ENCODE measurements at places on chromosomes 2 and 18.

DNA sequence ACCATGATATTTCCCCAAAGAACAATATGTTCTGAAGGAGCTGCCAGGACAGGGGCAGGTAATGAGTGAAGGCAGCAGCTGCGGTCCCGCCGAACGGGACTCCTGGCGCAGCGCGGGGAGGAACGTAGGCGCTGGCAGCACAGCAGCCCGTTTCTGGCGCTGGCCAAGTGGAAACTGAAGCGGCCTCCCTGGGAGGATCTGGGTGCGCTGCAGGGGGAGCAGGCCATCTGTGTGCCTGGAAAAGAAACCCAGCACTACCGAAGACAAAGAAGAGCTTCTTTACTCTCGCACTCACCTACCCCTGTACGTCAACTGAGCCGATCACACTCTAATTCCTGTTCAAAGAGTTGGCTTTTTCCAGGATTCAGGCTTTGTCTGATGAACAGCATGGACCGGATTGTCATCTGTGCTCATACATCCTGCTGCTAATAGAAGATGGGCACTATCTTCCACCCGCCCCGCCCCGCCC is 11.8 kb downstream of the G6PC2 start:
- peak; percentile 28 for DNase-seq

- no peak for DNase-seq
Observed at GRCh38 chr2:66915237-66915636, 480.3 kb downstream of the MEIS1 start.

DNA sequence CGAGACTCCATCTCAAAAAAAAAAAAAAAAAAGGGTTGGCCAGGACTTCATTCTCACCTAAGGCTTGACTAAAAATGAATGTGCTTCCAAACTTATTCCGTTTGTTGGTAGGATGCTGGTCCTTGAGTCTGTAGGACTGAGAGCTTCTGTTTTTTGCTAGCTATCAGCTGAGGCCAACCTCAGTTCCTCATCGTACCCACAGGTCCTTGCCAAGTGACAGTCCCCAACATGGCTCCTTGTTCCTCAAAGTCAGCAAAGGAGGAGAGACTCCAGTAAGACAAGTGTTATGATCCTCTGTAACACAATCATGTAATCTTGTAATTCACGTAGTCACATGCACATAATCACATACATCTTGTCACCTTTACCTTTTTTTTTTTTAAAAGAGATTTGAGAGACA is 37.0 kb downstream of the HAUS1 start:
- DNase-seq: peak; percentile 28

GRCh38 chr2:224691563-224691962 is 24.6 kb downstream of the CCDC195 start:
- DNase-seq: no peak

GRCh38 chr18:55453186-55453585 is 134.8 kb downstream of the TCF4 start:
- no peak for DNase-seq

DNA sequence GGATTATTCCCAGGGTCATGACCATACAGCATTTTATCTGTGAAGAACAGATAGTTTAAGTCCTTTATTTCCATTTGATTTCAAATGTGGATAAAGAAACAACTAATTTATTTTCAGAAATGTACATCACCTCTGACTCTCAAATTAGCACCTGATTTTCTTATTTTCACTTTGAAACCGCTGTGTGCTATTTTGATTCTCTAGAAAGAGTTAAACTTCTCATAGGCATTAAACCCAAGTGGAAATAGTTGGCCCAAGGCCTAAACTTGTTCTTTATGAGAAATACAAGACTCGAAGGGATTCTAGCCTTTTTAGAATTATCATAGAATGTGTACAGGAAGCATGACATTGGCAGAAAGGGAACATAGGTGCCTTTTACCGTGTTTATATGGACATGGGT is 41.5 kb upstream of the LTBP1 start:
- DNase-seq: no peak

DNA sequence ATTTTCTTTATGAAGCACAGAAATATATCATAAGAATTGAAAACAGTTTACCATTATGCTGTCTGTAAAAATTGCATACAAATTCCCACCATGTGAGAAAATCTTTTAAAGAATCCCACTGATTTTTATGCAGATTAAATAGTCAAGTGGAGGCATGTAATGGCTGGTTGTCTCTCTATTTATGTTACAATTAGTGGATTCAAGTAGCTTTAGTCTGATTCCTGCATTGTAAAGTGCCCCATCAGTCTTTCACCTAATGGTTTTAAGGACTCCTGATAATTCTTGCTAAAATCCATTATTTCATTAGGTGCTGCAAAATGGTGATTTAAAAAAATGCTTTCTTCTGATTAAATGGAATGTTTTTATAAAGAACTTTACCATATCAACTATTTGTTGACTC is 148.4 kb upstream of the MYO3B start:
- no peak for DNase-seq

GRCh38 chr18:46468426-46469180 is 188.4 kb downstream of the LOXHD1 start:
- DNase-seq: no peak

- no peak for DNase-seq
Observed at GRCh38 chr2:39855856-39856255, 76.8 kb upstream of the THUMPD2 start.

DNA sequence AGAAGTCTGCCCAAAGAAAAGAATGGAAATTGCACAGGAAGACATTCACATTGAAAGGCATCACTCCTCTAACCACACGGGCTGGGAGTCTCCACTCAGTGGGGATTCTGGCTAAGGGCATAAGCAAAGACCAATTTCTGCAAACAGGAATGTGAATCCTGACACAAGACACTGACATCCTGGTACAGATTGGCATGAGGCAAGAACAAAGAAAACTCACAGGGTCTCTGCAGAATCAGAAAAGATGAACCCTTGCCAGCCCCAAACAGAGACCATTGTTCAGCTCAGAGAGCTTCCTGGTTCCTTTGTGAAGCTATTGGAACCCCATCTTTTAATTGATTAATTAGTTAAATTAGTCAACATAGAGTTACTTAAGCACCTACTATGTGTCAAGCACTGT is 82.3 kb downstream of the UPP2 start:
- no peak for DNase-seq

- DNase-seq: no peak
Observed at GRCh38 chr2:7570247-7570646, 653.0 kb downstream of the RNF144A start.

DNA sequence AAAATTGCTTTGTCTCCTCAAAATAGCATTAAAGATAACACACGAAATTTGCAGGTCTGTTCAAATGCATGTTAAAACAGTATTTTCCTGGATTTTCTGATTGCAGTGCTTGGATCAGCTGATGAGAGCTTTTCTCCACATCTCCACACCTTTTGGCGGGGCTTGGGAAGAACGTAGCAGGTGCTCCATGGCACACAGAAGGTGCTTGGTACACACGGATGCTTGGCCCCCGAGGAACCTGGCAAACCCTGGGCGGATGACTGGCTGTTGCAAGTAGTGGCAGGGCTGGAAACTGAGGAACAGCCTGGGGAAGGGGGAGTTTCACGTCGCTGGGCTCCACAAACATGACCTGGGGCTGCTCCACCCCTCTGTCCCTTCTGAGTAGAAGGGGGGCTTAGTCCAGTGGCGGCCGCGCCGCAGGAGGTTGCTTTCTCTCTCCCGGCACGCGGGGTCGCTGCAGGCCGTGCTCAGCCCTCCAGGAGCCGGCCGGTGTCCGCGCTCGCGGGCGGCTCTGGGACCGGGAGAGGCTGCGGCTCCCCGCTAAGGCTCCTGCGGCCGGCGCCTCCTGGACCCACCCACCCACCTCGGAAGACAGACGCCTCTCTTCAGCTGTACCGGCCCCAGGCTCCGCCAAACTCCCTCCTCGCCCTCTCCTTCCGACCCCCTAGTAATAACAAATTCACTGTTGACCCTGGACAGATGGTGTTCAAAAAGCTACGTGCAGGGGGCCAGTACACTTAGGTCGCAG is 69.3 kb downstream of the MARCO start:
- peak; percentile 31 for DNase-seq

DNA sequence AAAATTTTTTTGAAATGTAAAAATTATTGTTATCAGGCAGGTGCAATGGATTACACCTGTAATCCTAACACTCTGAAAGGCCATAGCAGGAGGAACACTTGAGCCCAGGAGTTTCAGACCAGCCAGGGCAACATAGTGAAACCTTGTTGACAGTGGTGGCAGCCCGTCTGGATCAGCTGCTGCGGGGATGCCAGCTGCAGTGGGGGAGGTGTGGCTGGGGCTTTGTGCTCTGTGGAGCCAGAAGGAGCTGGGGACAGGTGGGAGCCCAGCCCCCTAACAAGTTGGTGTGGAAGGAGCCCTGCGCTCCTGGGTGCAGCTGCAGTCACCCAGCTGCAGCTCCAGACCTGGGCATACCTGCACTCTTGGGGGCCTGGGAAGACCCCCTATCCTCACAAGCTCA is 182.4 kb upstream of the MC4R start:
- no peak for DNase-seq

DNA sequence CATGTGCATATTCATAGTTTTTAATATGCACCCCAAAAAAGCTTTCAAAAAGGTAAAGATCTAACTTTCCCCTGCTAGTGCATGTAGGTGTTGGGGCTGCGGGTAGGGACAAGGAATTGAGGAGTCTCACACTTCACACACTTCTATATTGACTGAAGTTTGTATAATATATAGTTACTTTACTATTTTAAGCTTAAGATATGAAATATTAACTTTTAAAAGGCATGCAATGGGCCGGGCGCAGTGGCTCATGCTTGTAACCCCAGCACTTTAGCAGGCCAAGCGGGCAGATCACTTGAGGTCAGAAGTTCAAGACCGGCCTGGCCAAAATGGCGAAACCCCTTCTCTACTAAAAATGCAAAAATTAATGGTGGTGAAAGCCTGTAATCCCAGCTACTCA is 109.1 kb upstream of the SH3BP4 start:
- DNase-seq: no peak

GRCh38 chr2:28267282-28267681 is 125.4 kb upstream of the FOSL2 start:
- DNase-seq: peak; percentile 29

- no peak for DNase-seq
Observed at GRCh38 chr2:232951181-232951580, 61.9 kb downstream of the NGEF start.

GRCh38 chr2:219973136-219973535 is 345.7 kb downstream of the SLC4A3 start:
- DNase-seq: no peak

GRCh38 chr2:237413777-237414661 is at the start of gene COL6A3:
Gene COL6A3, minus strand, starts transcription at chr2:237414164. Its CDS starts 17,347 bp downstream, at chr2:237396817.
- DNase-seq: no peak

DNA sequence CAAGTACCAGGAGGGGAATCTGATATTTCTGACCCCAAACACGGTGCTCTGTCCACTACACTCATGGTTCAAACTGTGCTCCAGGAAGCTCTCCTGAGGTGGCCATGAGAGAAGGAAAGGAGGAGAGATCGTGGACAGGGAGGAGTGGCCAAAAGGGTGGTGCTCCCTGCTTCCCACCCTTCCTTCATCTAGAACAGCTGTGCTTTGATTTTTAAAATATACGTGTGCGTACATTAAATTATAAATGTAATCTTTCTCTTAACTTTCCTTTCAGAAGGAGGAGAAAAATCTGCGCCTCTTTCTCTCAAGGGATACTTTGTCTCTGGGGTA is 8.2 kb upstream of the CHRNA1 start:
- DNase-seq: no peak

- DNase-seq: no peak
Observed at GRCh38 chr2:23772056-23772455, 154.9 kb downstream of the ATAD2B start.

GRCh38 chr2:201735486-201735885 is 37.0 kb upstream of the MPP4 start:
- peak; percentile 18 for DNase-seq

DNA sequence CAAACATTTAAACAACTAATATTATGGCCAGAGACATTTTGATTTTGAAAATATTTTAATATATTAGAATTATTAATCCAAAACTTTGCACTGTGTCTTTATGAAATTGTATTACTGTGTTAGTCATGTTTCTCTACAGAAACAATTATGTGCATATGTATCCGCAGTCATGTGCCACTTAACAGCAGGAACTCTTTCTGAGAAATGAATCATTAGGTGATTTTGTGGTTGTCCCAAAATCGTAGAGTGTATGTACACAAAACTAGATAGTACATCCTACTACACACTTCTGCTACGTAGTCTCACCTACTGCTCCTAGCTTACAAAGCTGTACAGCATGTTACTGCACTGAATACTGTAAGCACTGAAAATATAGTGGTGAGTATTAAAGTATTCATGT is 479.2 kb upstream of the DSEL start:
- no peak for DNase-seq

DNA sequence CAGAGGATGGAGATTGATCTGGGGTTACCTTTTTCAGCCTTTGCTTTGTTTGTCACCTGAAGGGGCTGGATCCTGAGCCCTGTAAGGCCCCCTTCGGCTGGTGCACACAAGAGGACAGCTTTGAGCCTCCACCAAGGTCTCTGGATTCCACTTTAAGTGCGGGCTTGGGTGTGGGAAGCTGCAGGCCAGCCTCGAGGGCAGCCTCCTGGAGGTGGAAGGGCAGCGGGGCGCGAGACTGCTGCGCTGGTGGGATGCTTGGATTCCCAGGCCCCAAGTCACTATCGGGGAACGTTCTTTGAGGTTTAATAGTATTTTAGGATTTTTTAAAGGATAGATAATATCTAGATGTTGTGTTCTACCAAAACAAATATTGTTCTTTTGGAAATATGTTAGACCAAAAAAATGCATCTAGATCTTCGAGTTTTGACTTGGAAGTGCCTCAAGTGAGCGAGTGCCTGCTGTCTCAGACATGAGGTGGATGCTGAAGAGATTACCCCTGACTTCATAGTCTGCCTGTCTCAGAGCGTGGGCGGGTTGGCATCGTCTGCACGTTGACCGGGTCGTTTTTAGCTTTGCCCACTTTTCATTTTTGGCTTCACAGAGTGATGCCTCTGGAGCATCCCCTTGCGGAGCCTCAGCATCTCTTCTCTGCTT is 113.8 kb downstream of the AGAP1 start:
- DNase-seq: no peak

- peak; percentile 63 for DNase-seq
Observed at GRCh38 chr18:70421471-70422390, 132.9 kb downstream of the SOCS6 start.

- DNase-seq: no peak
Observed at GRCh38 chr2:27021253-27022049, 11.3 kb upstream of the TMEM214 start.

GRCh38 chr2:168758970-168759820 is 43.2 kb upstream of the NOSTRIN start:
- peak; percentile 55 for DNase-seq

GRCh38 chr18:35049111-35050027 is 8.2 kb downstream of the MAPRE2 start:
- DNase-seq: peak; percentile 55

GRCh38 chr2:224983712-224984554 is 58.3 kb downstream of the DOCK10 start:
- DNase-seq: no peak

GRCh38 chr2:195779491-195779890 is 122.5 kb downstream of the SLC39A10 start:
- no peak for DNase-seq

- DNase-seq: no peak
Observed at GRCh38 chr18:55149994-55150393, 190.7 kb upstream of the CCDC68 start.

Data from KBM-7 (cell line).